T-helper 17 cell (primary cell): ENCODE measurements at places on chromosomes 1 and 21.

DNA sequence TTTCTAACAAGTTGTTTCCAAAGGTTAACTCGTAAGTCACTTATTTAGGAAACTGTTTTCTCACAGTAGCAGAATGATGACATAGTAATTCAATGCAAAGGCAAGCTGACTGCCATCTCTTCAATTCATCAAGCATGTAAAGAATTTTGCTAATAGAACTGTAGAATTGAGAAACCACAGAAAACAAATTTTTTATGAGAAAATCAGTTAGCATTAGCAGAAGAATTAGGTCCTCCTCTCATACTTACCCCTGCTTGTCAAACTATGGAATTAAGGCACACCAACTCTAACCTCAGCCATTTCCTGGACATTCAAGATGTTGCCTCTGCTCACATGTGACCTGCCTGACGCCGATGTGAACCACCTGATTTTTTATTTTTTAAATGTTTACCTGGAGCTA is 115.2 kb downstream of the LRRC40 start:
- no peak for DNase-seq

GRCh38 chr1:218760601-218761570 is 412.8 kb upstream of the LYPLAL1 start:
- DNase-seq: no peak

DNA sequence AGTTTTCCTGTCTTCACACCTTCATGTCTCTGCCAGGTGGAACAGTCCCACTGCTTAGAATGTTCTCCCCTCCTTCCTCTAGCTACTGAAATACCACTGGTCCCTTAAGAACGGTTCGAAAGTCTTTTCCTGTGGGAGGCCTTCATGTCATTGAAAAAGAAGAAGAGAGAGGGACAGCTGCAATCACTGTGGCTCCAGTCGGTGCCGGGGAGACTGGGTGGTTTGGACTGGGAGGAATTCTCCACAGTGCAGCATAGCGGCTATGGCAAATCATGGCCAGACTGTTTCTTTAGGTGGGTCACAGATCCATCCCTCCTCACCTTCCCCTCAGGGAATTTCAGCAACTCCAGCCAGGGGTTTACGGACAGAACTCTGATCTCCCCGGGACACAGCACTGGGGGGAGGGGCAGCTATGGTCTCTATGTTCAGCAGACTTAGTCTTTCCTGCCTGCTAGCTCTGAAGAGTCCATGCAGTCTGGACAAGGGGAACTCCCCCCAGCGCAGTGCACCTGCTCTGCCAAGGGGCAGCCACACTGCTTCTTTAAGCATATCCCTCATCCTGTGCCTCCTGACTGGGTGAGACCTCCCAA is 567.2 kb downstream of the SMYD3 start:
- no peak for DNase-seq

DNA sequence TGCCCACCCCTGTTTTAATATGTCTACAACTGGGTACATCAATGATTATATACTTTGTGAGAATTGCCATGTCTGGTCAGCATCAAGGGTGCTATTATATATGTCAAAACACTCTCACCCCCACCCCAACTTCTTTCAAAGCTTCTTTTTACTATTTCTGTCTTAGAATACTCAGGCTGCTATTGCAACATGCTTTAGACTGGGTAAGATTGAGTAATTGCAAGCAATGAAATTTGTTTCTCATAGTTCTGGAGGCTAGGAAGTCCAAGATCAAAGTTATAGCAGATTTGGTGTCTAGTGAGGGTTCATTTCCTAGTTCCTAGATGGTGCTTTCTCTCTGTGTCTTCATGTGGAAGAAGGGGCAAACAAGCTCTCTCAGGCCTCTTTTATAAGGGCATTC is 100.5 kb upstream of the KCNK1 start:
- no peak for DNase-seq

- DNase-seq: no peak
Measured at GRCh38 chr1:60102267-60103061, 28.9 kb upstream of the C1orf87 start.
